CMK (cell line): ENCODE measurements at places on chromosomes 7 and 10.

GRCh38 chr7:39509912-39510311 is 56.3 kb upstream of the YAE1 start:
- DNase-seq: no peak

DNA sequence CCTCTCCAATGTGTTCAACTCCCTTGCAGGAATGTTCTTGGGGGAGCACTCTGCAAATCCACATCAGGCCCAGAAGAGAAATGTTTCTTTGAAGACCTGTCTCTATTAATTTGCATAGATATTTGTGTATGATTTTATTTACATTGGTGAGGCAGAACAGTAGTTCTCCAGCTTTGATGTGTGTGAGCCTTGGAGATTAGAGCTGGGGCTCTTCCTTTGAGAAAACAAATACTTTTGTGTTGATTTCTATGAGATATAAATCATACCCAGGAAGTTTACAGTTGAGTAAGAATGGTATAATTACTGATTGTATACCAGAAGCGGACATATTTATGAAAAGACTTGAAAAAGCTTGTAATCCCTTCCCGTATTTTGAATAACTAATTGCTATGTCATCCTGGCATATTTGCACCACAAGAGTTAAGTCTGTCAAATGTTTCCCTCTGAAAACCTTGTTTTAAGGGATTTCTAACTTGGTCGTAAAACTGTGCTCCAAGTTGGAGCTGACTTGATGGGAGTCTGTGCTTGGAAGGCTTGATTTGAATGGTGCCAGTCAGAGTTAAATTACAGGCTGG is 468.5 kb downstream of the LRMDA start:
- no peak for DNase-seq

GRCh38 chr10:5940807-5941218 is 36.5 kb downstream of the IL15RA start:
- no peak for DNase-seq

- no peak for DNase-seq
Measured at GRCh38 chr10:83310688-83311087, 828.6 kb upstream of the GHITM start.

DNA sequence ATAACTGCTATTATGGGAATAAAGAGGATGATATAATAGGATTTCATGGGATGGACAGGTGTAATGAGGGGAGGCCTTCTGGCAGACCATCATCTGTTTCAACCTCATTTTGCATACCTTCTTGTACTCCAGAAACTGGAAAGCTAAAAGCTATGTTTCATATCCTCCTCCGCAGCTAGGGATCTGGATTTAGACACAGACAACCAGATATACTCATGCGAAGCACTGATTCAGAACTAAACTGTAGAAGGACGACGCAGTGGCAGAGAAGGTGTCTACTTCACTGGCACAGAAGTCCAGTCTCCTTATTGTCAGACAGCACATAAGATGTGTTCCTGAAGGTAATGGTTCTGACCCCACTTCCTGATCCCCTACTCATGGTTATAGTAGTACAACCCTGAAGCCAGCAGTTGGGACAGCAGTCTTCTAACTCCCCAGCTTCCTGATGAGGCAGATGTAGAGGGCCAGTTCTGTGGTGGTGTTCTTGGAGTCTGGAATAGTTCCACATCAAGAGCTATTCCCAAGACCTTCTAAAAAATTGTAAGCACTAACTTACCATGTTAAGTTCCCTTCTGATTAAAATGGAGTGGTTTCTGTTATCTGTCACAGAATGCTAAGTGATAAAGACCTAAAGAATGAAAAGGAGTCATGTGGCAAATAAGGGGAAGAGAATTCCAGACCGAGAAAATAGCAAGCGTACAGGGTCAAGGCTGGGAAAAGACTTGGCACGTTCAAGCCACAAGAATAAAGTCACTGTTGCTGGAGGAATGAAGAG is 550.3 kb downstream of the GRM8 start:
- DNase-seq: no peak
